ENCODE measurements at places on chromosomes 6 and 20. TPM values are rescaled to one million over a fixed set of nuclear protein-coding genes. Genes with fewer than 3 reads are reported as not detected.

BPI gene
- 7.7 TPM for total RNA-seq

GRCh38 chr6:149319422-149319821 is 1.9 kb downstream of the TAB2 start:
- H3K36me3 ChIP-seq = no peaks in the 10 kb centered on the region
- peaks cover under 1% of the 10 kb centered on the region for H3K27me3 ChIP-seq
- peaks cover 53% of the 10 kb centered on the region for H3K4me1 ChIP-seq
- no peak for DNase-seq
- peak overlapping the region; percentile 80 for H3K4me3 ChIP-seq
- H3K27ac ChIP-seq = peak overlapping the region; percentile 84

DNA sequence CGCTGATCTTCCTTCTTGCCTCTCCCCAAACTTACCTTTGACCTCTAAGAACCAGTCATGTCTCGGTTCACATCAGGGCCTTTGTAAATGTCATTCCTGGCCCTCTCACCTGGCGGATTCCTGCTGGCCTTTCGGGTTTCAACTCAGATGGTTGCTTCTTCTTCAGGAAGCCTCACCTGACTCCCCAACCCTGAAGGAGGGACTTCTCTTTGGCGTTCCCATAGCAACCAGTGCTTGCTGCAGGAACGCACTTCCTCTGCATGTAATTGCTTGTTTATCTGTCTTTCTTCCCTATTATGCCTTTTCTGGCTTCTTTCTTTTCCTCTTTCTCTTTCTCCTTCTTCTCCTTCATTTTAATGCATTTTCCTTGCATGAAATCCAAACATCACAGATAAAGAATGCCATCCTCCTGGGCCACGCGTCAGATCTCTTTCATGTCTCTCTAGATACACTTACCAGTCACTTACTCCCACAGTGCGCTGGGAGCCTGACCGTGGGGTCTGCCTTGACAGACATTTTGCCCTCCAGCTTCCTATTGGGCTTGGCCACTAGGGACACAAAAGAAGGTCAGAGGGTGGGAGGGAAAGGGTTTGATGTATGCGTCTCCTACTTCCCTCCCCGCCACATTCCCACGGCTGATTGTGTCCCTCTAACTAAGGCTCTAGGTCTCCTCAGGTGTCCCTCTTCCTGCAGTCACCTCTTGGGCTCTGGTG is 295.7 kb upstream of the TSHZ2 start:
- no peak overlapping the region for H3K27ac ChIP-seq
- no peak for DNase-seq
- no peak overlapping the region for H3K4me3 ChIP-seq
- H3K27me3 ChIP-seq = no peaks in the 10 kb centered on the region
- no peaks in the 10 kb centered on the region for H3K36me3 ChIP-seq
- H3K4me1 ChIP-seq = no peaks in the 10 kb centered on the region

DNA sequence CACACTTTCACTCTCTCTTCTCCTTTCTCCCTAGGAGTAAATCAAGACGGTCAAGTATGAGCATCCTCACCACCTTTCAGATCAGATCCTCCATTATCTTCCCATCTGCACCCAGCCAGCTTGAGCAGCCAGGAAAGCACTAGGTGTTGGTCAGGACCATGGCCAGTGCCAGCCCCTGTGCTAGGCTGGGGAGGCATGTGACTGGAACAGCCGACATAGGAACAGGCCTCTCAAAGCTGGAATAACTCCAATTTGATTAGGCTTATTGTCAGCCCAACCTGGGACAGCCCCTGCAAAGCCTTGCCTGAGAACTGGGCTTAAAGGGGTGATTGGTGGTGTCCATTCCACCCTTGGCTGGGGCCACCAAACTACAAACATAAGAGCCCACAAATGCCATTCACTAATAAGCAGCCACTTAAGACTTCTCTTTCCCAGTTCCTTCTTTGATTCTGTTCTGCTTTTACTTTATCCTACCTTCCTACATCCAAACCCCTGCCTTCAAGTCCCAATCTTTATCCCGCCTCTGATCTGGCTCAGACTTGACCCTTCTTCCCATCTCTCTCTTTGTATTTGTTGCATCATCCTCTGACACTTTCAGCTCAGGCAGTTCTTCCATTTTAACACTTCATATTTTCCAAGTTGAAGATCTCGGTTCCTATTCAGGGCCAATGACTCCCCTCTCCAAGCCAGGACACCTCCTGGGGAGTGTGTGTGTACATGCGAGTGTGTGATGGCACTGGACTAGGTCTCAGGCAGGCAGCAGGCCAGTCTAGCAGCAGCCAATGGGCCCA is 4.5 kb upstream of the TREM2 start:
- H3K27ac ChIP-seq = no peak overlapping the region
- peak; percentile 84 for DNase-seq
- no peak overlapping the region for H3K4me3 ChIP-seq
- H3K36me3 ChIP-seq = no peaks in the 10 kb centered on the region

- peak overlapping the region; percentile 44 for H3K4me3 ChIP-seq
- H3K27ac ChIP-seq = no peak overlapping the region
- H3K4me1 ChIP-seq = peaks cover 4% of the 10 kb centered on the region
These were observed 161.4 kb downstream of the LY86 start for GRCh38 chr6:6749702-6750491.

GRCh38 chr6:1164600-1164999 is 147.3 kb upstream of the FOXQ1 start:
- no peak overlapping the region for H3K27ac ChIP-seq
- DNase-seq = no peak
- no peaks in the 10 kb centered on the region for H3K4me1 ChIP-seq
- H3K36me3 ChIP-seq = no peaks in the 10 kb centered on the region
- no peaks in the 10 kb centered on the region for H3K27me3 ChIP-seq

- H3K27me3 ChIP-seq = no peaks in the 10 kb centered on the region
- H3K27ac ChIP-seq = peak within 1 kb of the TSS; percentile 89
- DNase-seq = peak; percentile 97
- peaks cover 28% of the 10 kb centered on the region for H3K4me1 ChIP-seq
These were observed at the start of gene C6orf89 for GRCh38 chr6:36885461-36886401. Gene C6orf89, plus strand, starts transcription at chr6:36885952. Its CDS starts 13,493 bp downstream, at chr6:36899445.

GRCh38 chr20:8952721-8953120 is 116.2 kb upstream of the PLCB4 start:
- no peaks in the 10 kb centered on the region for H3K36me3 ChIP-seq
- no peak for DNase-seq
- H3K4me3 ChIP-seq = no peak overlapping the region
- H3K4me1 ChIP-seq = no peaks in the 10 kb centered on the region
- H3K27ac ChIP-seq = no peak overlapping the region

- no peak overlapping the region for H3K27ac ChIP-seq
- DNase-seq = no peak
- H3K27me3 ChIP-seq = no peaks in the 10 kb centered on the region
- no peak overlapping the region for H3K4me3 ChIP-seq
These were observed 15.1 kb downstream of the OSBPL2 start for GRCh38 chr20:62253398-62253797.

GRCh38 chr6:151409260-151409659 is 17.9 kb upstream of the ZBTB2 start:
- H3K27ac ChIP-seq = peak overlapping the region; percentile 1
- no peaks in the 10 kb centered on the region for H3K27me3 ChIP-seq
- peaks cover 4% of the 10 kb centered on the region for H3K4me1 ChIP-seq
- H3K36me3 ChIP-seq = peaks cover 51% of the 10 kb centered on the region

IBTK gene
- total RNA-seq = 28.0 TPM

GRCh38 chr6:48426636-48427035 is 315.6 kb upstream of the PTCHD4 start:
- H3K4me3 ChIP-seq = no peak overlapping the region
- no peaks in the 10 kb centered on the region for H3K36me3 ChIP-seq
- H3K27me3 ChIP-seq = no peaks in the 10 kb centered on the region
- peaks cover 55% of the 10 kb centered on the region for H3K4me1 ChIP-seq
- peak overlapping the region; percentile 50 for H3K27ac ChIP-seq

SCUBE3 gene
- total RNA-seq = 14.8 TPM

GRCh38 chr6:150894191-150894744 is 28.8 kb downstream of the MTHFD1L start:
- peaks cover 53% of the 10 kb centered on the region for H3K4me1 ChIP-seq
- no peak for DNase-seq
- H3K4me3 ChIP-seq = no peak overlapping the region
- peaks cover 18% of the 10 kb centered on the region for H3K36me3 ChIP-seq

GRCh38 chr20:13231031-13231752 is 10.1 kb downstream of the ISM1 start:
- H3K27ac ChIP-seq = peak overlapping the region; percentile 78
- peaks cover 10% of the 10 kb centered on the region for H3K27me3 ChIP-seq
- no peak overlapping the region for H3K4me3 ChIP-seq
- DNase-seq = no peak
- no peaks in the 10 kb centered on the region for H3K36me3 ChIP-seq
- peaks cover 15% of the 10 kb centered on the region for H3K4me1 ChIP-seq

SASH1 gene
- total RNA-seq = 70.6 TPM

ASIP gene
- not detected for total RNA-seq

DNA sequence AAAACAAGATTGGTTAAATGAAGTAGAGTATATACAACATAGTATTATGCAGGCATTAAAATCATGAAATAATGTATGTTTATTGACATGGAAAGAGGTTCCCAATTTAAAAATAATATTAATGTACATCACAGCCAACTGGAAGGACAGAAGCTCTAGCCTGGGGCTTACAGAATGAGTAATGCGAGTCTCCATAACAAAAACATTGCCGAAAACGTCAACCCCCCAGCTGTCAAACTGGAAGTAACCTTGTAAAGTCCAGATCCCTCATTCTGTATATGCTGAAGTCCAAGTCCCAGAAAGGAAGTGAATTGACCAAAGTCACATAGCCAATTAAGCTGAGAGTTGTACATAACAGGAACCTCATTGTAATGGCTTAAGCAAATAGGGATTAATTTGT is 128.7 kb upstream of the ECI2 start:
- H3K36me3 ChIP-seq = no peaks in the 10 kb centered on the region
- H3K4me1 ChIP-seq = peaks cover 16% of the 10 kb centered on the region
- H3K4me3 ChIP-seq = no peak overlapping the region
- peaks cover 12% of the 10 kb centered on the region for H3K27me3 ChIP-seq
- H3K27ac ChIP-seq = no peak overlapping the region

DNA sequence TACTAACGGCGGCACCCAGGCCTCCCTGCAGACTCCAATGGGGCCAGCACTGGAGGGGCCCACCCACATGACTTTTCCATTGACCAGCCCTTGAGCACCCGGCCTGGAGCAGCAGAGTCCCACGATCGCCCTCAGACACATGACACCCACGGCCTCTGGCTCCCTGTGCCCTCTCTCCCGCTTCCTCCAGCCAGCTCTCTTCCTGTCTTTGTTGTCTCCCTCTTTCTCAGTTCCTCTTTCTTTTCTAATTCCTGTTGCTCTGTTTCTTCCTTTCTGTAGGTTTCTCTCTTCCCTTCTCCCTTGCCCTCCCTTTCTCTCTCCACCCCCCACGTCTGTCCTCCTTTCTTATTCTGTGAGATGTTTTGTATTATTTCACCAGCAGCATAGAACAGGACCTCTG is 26.1 kb upstream of the FANCE start:
- peaks cover 54% of the 10 kb centered on the region for H3K4me1 ChIP-seq
- no peak for DNase-seq
- peak overlapping the region; percentile 27 for H3K4me3 ChIP-seq
- peaks cover 19% of the 10 kb centered on the region for H3K36me3 ChIP-seq
- H3K27ac ChIP-seq = peak overlapping the region; percentile 92

ARG1 gene
- total RNA-seq = not detected

DNA sequence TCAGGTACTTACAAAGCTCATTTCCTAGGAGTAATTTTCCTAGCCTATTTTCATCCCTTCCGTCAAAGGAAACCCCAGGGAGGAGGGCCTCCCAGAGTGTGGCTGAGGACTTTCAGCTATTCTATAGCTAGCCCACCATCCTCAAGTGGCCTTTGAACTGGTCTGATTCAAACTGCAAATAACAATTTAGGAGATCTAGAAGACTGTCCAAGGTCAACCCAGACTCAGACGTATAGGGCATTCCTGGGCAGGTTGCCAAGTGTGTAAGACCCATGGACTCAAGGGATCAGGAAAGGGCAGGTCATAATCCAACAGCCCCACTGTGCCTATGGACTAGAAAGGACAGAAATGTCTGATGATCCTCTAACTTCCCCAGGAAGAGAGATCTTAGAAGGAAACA is 2.1 kb upstream of the RRAGD start:
- no peaks in the 10 kb centered on the region for H3K36me3 ChIP-seq
- peaks cover 10% of the 10 kb centered on the region for H3K4me1 ChIP-seq
- peaks cover 63% of the 10 kb centered on the region for H3K27me3 ChIP-seq
- H3K27ac ChIP-seq = no peak overlapping the region
- DNase-seq = no peak

PHF1 gene
- 53.5 TPM for total RNA-seq

DNA sequence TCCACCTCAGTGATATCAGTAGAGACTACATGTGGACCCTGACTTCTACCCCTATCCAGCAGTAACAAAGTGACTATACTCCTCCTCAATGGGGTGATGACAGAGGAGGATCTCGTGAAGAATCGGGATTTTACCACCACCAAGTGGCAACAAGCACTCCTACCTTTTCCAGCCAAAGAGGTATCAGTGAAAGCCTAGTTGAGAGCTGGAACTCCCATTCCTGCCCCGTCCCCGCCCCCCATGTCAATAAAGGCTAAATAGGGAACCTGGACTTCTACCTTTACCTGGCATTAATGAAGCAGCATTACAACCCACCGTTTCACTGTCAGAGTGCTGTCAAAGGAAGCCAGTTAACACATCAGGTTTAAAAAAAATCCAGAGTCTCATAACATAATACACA is 45.3 kb downstream of the RNF24 start:
- H3K4me3 ChIP-seq = no peak overlapping the region
- peaks cover 11% of the 10 kb centered on the region for H3K36me3 ChIP-seq
- H3K27me3 ChIP-seq = no peaks in the 10 kb centered on the region
- H3K4me1 ChIP-seq = no peaks in the 10 kb centered on the region
- no peak for DNase-seq

- peaks cover 3% of the 10 kb centered on the region for H3K4me1 ChIP-seq
- DNase-seq = no peak
- no peak overlapping the region for H3K4me3 ChIP-seq
- H3K27ac ChIP-seq = no peak overlapping the region
These were observed 320.8 kb downstream of the TAF4 start for GRCh38 chr20:61744691-61745396.

DNA sequence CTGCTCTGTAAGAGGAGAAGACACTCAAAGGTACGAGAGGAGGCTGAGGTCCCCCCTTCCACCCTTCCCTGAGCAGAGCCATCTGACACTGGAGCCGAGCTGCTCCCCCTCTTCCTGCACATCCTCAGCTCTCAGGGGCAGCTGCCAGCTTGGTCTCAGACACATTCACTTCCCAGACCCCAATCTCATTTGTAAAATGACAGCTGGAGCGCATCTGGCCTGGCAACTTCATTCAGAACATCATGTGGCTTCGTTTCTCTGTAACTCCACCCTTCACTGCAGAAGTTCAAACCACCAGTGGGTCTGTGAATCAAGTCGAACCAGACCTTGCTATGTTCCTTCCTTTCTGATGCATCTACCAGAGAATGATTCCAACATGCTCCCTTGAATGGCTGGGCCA is 145.6 kb upstream of the CDH4 start:
- DNase-seq = no peak
- H3K4me3 ChIP-seq = no peak overlapping the region
- H3K36me3 ChIP-seq = no peaks in the 10 kb centered on the region
- H3K4me1 ChIP-seq = no peaks in the 10 kb centered on the region
- peaks cover 23% of the 10 kb centered on the region for H3K27me3 ChIP-seq

HLA-B gene
- 768 TPM for total RNA-seq

GRCh38 chr6:143647732-143648131 is 30.0 kb upstream of the PHACTR2 start:
- no peak overlapping the region for H3K4me3 ChIP-seq
- DNase-seq = no peak
- H3K27ac ChIP-seq = no peak overlapping the region
- H3K36me3 ChIP-seq = peaks cover 2% of the 10 kb centered on the region
- no peaks in the 10 kb centered on the region for H3K27me3 ChIP-seq

FLRT3 gene
- 0.40 TPM for total RNA-seq

MAS1 gene
- total RNA-seq = not detected

GRCh38 chr20:10940941-10941340 is 267.1 kb upstream of the JAG1 start:
- no peak overlapping the region for H3K27ac ChIP-seq
- no peaks in the 10 kb centered on the region for H3K36me3 ChIP-seq
- peaks cover 6% of the 10 kb centered on the region for H3K4me1 ChIP-seq
- DNase-seq = no peak
- H3K4me3 ChIP-seq = no peak overlapping the region

Measured in osteocyte (in vitro differentiated cells).